CD4-positive, CD25-positive, alpha-beta regulatory T cell (primary cell): ENCODE measurements at places on chromosomes 11 and 22. TPM values are rescaled to one million over a fixed set of nuclear protein-coding genes. Genes with fewer than 3 reads are reported as not detected.
A peak's percentile ranks its signal among the peaks of the same experiment; 100 is the strongest.

DNA sequence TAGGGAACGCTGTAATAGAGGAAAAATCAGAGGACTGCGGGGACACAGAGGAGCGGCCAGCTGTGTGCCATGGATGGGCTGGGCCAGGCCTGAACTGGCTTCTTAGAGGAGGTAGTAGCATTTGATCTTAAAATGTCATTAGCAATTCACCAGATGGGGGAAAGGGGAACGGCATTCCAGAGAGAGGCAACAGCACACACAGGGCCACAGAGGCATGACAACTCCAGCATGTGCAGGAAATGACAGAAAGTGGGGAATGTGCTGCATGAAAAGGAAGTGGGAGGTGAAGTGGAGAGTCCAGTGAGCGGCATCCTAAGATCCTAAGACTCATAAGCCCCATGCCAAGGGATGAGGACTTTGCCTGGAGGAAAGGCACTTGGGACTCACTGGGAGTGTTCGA, 69.0 kb downstream of the UBASH3B start:
- no peak overlapping the region for H3K4me3 ChIP-seq
- no peaks in the 10 kb centered on the region for H3K27me3 ChIP-seq
- no peak for DNase-seq

DNA sequence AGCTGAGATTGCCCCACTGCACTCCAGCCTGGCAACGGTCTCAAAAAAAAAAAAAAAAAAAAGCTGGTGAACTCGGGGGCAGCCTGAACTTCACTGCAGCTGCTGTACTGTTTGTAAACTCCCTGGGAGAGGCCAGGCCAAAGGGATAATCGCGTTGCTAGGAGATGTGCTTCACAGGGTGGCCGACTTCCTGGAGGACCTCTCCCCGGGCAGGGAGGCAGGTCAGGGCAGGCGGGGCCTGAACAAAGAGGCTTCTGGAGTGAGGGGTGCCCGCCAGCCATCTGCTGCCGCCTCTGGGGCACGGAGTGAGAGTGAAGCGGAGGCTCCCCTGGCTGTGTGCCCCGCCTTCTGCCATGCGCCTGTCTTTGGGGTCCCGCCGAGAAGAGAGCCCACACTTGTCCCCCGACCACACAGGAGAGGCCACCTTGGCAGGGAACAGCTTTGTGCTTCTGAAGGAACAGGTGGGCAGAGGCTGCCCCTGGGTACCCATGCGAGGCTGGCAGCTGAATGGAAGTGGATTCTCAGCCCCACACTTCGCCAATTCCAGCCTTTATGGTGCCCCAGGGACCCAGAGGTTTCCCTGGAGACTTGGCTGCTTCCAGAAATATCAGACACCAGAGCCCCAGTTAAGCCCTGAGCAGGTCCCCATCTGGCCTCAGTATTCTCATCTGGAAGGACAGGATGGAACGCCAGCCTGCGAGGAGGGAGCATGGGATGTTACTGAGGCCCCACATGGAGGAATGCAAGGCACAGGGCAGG, 29.6 kb downstream of the TMEM184B start:
- DNase-seq = no peak
- H3K27ac ChIP-seq = no peak overlapping the region
- no peak overlapping the region for H3K4me3 ChIP-seq
- no peaks in the 10 kb centered on the region for H3K4me1 ChIP-seq
- H3K36me3 ChIP-seq = peaks cover 25% of the 10 kb centered on the region
- no peaks in the 10 kb centered on the region for H3K27me3 ChIP-seq

DNA sequence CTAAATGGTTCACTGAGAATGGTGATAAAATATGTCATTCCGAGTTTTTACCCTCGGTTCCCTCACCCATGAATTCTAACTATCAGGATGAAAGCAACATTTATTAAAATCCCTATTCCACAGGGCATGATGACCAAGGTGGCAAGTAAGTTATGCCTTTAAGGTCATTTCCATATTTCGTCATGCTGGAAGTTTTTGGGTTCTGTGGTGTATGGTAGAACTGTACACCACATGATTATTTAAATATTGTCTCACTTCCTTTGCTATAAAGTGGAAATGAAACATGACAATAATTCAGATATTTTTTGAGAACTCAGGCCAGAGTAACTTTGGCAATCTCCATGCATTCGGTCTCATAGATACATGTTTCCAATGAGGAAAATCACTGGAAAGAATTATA, 68.5 kb upstream of the CARD18 start:
- H3K4me1 ChIP-seq = peaks cover 2% of the 10 kb centered on the region
- no peak for DNase-seq
- H3K4me3 ChIP-seq = no peak overlapping the region
- H3K27ac ChIP-seq = no peak overlapping the region
- no peaks in the 10 kb centered on the region for H3K36me3 ChIP-seq

DNA sequence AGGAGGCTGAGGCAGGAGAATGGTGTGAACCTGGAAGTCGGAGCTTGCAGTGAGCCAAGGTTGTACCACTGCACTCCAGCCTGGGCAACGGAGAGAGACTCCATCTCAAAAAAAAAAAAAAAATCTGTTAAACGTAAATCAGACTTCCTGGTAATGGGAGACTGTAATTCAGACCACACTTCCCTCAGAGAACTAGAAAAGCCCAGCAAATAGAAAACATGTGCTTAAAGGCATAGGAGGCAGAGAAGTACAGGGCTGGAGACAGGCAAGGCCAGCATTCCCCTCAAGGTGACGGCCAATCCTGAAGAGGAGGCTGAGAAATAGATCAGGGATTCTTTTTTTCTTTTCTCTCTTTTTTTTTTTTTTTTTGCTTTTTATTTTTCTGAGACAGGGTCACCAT, 8.2 kb downstream of the GGT5 start:
- no peak overlapping the region for H3K4me3 ChIP-seq
- no peaks in the 10 kb centered on the region for H3K4me1 ChIP-seq
- H3K36me3 ChIP-seq = no peaks in the 10 kb centered on the region
- H3K27ac ChIP-seq = no peak overlapping the region
- DNase-seq = no peak
- no peaks in the 10 kb centered on the region for H3K27me3 ChIP-seq

DNA sequence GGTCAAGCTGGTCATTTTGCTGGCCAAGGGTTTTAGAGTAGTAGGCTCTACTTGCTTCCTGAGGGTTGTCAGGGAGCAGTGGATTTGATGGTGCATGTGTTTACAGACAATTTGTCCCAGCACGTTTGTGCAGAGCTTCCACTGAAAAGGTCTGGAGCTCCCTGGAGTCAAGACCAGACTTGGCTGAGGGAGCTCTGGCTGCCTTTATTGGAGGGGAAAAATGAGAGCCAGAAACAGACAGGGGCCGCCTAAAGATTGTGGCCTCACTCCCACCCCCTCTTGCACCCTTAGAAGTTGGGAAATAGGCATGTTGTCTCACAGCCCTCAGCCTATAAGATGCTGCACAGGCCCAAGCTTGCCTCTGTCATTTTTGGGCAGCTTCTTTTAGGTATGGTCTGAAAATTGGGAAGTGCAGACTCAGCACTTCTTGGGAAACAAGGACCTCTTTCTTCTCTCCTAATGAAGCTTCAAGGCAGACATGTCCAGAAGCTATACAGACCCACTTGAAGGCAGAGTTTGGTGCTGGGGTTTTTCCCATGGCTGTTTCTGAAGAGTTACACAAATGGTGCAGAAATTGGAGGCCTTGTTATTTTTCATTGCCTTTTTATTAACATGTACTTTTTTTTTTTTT, 55.1 kb downstream of the AMOTL1 start:
- no peak for DNase-seq
- H3K4me1 ChIP-seq = no peaks in the 10 kb centered on the region
- no peak overlapping the region for H3K4me3 ChIP-seq
- peaks cover under 1% of the 10 kb centered on the region for H3K27me3 ChIP-seq
- H3K36me3 ChIP-seq = no peaks in the 10 kb centered on the region

The MRPL40 gene
- total RNA-seq = 12.1 TPM

DNA sequence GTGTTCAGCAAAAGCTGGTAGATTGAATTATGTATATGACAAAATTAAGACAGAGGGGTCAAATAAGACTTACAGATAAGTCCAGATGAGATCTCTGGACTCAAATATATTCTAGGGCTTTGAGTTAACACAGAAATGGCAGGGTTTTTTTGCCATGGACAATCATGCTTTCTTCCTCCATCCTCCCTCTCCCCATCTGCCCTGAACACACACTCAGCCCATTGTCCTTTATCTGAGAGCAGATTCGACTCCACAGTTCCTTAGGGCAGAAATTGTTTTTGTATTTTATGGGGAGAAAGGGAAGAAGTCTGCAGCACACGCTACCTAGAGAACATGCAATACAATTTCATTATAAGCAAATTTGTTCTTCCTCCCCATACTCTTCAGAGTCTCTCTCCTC, 86.8 kb downstream of the SLC1A2 start:
- H3K4me3 ChIP-seq = no peak overlapping the region
- no peaks in the 10 kb centered on the region for H3K36me3 ChIP-seq
- peaks cover 31% of the 10 kb centered on the region for H3K4me1 ChIP-seq
- H3K27me3 ChIP-seq = no peaks in the 10 kb centered on the region
- H3K27ac ChIP-seq = no peak overlapping the region

The GLYAT gene
- not detected for total RNA-seq

The CHRNA10 gene
- 1.4 TPM for total RNA-seq

DNA sequence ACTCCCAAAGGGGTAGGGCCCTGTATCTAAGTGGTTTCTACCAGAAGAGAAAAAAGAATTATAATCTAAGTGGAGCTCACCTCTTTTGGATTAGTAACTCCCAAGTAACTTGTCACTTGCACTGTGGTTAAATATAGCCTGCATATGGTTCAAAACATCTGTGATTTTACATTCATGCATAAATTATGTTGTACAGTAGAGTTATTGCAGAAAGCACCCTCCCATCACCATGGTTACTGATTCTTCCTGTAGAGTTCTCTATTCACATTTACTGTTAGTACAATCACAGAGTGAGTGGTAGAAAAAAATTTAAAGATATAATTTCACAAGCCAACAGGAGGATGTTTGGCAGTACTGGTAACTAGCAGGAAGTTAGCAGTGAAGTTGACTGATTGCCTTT, 80.4 kb downstream of the LRRC4C start:
- H3K27ac ChIP-seq = no peak overlapping the region
- no peaks in the 10 kb centered on the region for H3K4me1 ChIP-seq
- no peak for DNase-seq

DNA sequence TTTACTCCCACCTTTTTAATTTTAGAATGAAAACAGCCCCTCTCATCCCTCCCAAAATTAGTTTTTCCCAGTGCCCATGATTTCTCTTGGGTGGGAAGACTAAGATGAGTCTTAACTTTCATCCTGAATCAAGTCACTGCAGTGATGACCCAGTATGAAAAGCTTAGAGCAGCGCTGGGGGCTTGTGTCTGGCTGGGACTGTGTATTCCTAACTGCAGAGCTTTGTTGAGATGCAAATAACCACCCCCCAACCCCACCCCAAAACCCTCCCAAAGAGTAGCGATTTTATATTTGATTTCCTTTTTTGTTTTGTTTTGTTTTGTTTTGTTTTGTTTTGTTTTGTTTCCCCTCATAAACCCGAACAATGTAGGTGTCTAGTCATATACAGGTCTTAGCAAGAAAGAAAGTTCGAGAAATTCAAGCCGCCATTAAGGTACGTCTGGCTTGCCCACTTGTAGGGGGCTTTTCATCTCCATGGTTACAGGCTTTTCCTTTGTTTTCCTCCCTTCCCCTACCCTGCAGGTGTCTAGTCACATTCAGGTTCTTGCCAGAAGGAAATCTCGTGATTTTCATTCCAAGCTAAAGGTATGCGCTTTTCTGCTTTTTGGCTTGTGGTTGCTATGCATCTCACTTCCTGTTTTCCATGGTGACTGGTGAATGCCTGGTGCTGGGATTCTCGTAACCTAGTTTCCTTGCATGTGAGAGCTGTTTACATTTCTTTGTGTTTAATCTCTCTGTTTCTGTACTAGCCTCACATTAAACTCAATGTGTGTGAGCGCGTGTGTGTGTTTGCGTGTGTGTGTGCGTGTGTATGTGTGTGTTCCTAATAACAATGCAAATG, 144.6 kb upstream of the RASSF10 start:
- no peaks in the 10 kb centered on the region for H3K36me3 ChIP-seq
- H3K27ac ChIP-seq = no peak overlapping the region
- no peak for DNase-seq
- no peaks in the 10 kb centered on the region for H3K4me1 ChIP-seq
- H3K27me3 ChIP-seq = peaks cover 16% of the 10 kb centered on the region

The TYR gene
- not detected for total RNA-seq

GRCh38 chr11:40223596-40224330, 1235.7 kb downstream of the LRRC4C start:
- no peaks in the 10 kb centered on the region for H3K27me3 ChIP-seq
- no peak for DNase-seq
- H3K36me3 ChIP-seq = no peaks in the 10 kb centered on the region
- no peak overlapping the region for H3K4me3 ChIP-seq
- H3K4me1 ChIP-seq = no peaks in the 10 kb centered on the region

- no peak overlapping the region for H3K4me3 ChIP-seq
- DNase-seq = no peak
- no peaks in the 10 kb centered on the region for H3K4me1 ChIP-seq
- peaks cover 2% of the 10 kb centered on the region for H3K27me3 ChIP-seq
- no peak overlapping the region for H3K27ac ChIP-seq
- no peaks in the 10 kb centered on the region for H3K36me3 ChIP-seq
Observed at GRCh38 chr11:102927624-102927990, 27.9 kb downstream of the MMP13 start.

DNA sequence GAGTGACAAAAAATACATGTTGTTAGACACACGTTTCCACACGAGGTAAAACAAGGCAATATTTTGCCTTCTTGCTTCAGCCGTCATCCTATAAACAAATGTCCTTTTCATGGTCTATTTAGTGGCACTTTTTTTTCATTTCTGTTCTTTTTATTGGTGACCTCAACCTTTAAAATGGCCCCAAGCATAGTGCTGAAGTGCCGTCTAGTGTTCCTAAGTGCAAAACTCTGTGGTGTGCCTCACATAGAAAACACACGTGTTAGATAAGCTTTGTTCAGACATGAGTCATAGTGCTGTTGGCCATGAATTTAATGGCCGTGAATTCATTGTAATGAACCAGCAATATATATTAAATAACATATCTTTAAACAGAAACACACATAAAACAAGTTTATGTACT, 15.6 kb downstream of the OVCH2 start:
- H3K36me3 ChIP-seq = no peaks in the 10 kb centered on the region
- no peak overlapping the region for H3K4me3 ChIP-seq
- H3K27me3 ChIP-seq = peaks cover 16% of the 10 kb centered on the region

The SEPTIN3 gene
- 0.67 TPM for total RNA-seq

The UBQLN3 gene
- 0.49 TPM for total RNA-seq

DNA sequence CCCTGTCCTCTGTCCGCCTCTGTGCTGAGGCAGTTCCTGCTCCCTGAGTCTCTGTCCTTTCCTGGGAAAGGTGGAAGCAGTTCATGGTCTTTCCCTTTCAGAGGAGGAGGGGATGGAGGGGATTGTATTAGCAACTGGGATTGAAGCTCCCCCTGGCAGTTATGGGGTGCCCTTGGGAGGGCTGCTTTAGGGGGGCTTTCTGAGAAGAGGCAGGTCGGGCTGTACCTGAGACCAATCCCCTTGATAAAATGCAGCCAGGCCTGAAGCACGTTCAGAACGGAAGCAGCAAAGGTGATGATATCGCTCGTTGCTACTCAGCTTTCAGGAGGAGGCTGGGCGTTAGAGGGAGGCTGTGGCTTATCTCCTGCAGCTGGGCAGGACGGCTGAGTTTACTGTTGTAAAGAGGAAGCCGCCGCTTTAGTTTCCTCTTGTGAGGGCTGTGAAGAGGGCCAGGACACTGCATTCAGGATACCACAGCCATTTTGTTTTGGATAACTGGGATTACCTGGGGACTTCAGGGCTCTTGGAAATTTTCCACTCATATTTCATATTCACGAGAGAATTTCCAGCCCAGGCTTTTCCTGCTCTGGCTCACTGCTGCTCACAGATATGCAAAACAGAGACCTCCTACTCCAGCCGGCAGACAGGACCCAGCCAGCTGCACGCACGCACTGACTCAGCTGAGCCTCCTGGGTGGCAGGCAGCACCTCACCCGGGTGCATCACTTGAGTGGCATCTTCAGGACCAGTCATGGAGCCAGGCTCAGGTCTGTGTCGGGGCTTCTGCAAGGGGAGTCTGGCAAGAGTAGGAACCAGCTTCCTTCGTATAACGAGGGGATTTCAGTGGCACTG, 798 bp downstream of the AMPD3 start:
- H3K36me3 ChIP-seq = no peaks in the 10 kb centered on the region
- peak overlapping the region; percentile 74 for H3K27ac ChIP-seq
- H3K4me1 ChIP-seq = peaks cover 68% of the 10 kb centered on the region
- H3K4me3 ChIP-seq = peak overlapping the region; percentile 77
